ENCODE measurements at places on chromosomes 6 and 20.

DNA sequence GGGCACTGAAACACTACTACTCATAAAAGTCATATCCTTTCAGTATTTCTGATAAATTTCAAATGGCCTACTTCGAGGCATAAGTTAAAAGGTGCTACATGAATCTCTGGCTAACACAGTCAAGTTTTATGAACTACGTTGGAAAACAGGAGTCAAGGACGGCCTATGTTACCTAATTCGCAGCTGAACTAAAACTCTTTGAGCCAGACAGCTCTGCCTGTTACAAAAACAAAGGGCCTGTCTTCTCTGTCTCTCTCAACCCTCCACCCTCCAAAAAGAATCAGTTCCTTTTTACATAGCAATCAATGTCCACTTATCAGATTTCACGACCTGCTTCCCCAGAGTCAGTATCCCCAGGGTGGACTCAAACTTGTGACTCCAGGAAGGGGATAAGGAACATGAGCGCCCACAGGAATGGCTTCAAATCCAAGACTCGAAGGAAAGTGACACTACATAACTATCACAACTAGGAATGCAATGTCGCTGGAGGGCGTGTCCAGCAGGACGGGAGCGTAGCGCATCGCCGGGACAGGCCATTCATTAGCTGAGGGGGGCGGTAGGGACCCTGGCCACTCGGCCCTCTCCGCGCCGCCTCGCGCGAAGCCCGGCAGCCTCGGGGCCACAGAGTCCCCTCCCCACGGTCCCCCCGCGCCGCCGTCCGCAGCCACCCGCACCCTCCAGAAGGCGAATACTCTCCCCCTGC, 591 bp downstream of the IBTK start:
- DNase-seq, result peak; percentile 36

- DNase-seq, result peak; percentile 40
Measured at GRCh38 chr6:150208611-150209352, 65.9 kb downstream of the PPP1R14C start.

DNA sequence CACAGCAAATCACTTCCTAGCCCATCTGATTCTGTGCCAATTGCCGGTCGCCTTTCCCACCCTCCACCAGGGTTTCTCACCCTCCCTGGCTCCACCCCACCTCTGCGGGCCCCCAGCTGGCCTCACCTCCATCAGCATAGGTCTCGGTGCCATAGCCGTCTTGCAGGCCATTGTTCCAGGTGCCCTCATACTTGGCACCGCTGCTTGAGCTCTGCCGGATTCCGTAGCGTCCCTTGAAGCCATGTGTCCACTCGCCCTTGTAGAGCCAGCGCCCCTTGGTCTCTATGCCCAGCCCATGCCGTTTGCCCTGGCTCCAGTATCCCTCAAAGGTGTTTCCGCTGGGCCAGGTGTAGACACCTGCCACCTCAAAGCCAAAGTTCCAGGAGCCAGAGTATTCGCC, 787 bp downstream of the JPH2 start:
- no peak for DNase-seq

GRCh38 chr6:24838081-24838480, 39.4 kb upstream of the ARMH2 start:
- DNase-seq, result no peak

GRCh38 chr6:81606965-81607381, 145.5 kb downstream of the TENT5A start:
- DNase-seq, result peak; percentile 81

- no peak for DNase-seq
Measured at GRCh38 chr6:109949281-109950065, 28.6 kb upstream of the GPR6 start.

GRCh38 chr6:44668391-44668930, 281.0 kb downstream of the CDC5L start:
- DNase-seq, result no peak

DNA sequence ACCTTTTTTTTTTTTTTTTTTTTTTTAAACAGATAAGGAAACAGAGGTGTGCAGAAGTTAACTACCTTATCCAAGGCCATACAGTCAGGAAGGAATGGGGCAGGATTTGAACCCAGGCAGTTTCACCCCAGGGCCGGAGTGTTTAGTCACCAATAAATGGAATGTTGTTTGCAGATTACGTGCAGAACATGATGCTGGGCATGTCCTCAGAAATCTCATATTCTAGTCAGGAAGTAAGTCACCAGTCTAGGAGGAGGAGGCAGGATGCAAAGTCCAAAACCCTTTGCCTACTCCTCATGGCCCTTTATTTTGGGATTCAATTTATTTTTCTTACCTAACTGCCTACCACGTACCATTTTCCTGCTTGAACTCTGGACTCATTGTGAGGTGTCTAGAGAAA, 57.1 kb upstream of the LRRC1 start:
- DNase-seq, result no peak
